ENCODE measurements at places on chromosomes 1 and 21. TPM values are rescaled to one million over a fixed set of nuclear protein-coding genes. Genes with fewer than 3 reads are reported as not detected.
A peak's percentile ranks its signal among the peaks of the same experiment; 100 is the strongest.

The KMO gene
- total RNA-seq: 0.18 TPM

The IVL gene
- 43.4 TPM for total RNA-seq

GRCh38 chr1:59071876-59072582, 224.9 kb upstream of the FGGY start:
- DNase-seq: no peak

DNA sequence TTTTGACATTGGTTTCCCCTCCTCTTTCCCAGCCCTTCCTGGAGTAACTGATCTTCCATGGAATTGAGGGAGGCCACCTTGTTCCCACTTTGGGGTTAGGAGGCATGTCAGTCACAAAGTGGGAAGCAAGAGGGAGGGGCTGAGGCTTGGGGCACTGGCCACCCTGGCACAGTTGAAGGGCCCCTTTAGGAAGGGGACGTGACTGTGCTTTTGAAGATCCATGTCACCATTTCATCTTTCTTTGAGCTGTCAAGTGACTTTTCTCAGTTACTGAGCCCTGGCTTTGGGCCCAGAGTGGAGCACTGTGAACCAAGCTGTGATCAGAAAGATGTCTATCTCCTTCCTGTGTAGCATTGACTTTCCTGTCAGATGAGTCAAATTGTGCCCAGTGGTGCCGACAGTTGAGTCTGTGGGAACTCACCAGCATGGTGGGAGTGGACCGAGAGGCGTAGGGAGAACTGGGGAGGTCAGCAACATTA, 38.5 kb upstream of the TDRD10 start:
- DNase-seq: no peak

DNA sequence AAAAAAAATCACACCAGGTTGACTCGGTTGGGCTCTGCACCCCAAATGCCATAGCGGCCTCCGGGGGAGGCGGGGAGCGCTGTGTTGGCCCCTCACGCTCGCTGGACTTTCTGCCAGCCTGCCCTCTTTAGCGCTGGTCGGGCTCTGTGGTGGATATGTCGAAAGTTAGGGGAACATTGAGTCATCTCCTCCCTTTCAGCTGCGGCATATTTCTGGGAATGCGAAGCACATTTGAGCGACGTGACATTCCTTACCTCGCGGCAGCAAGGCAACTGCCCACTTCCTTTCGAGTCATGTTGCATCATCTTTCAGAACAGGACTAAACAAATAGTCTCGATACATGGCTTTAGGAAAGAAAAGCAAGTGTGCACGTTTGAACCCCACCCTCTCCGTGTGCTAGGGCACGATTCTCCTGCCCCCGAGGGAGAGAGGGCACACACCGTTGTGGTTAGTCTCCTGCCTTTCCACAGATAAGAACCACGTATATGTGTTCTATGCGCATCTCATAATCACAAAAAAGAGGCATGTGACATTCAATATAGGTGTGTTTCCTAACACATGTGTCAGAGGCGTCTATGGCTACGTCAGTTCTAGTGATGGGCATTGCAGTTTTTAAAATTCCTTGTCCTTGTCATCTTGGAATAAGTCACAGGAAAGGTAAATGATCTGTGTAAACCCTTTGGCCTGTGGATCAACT, 105.9 kb upstream of the SLC45A1 start:
- peak; percentile 71 for DNase-seq

DNA sequence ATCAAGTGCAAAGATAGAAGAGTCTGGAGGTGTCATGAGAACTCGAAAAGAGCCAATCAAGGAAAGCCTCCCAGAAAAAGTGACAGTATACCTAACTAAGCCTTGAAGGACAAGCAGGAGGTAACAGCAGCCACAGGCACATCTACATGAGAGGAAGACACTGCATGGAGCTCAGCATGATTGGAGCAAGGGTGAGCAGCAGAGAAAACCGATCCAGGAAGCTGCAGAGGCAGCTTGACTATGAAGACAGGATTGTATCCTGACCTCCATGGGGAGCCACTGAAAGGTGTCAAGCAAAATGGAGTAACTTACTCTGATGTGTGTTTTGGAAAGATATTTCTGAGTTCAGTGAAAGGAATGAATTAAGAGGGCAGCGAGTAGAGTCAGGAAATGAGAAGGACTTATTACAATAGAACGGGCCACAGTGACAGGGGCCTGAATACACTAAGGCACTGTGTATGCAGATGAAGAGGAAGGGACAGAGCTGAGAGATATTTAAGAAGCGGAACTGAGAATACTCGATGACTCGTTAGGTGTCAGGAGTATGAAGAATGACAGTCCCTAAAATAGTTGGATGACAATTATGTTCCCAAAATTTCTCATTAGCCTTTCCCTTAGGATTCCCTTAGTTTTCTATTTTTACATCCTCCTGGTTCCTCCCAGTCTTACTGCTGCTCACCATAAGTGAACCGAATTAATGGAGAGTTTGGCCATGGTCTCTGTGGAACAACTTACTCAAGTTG, 139.3 kb upstream of the NFIA start:
- DNase-seq: no peak

GRCh38 chr1:43513471-43514173, 17.1 kb upstream of the PTPRF start:
- DNase-seq: no peak

GRCh38 chr1:88462488-88463261, 221.4 kb upstream of the PKN2 start:
- no peak for DNase-seq

GRCh38 chr1:234969011-234969441, 159.6 kb downstream of the TOMM20 start:
- DNase-seq: no peak

- DNase-seq: no peak
Observed at GRCh38 chr1:203627851-203628200, 1.2 kb downstream of the ATP2B4 start.

DNA sequence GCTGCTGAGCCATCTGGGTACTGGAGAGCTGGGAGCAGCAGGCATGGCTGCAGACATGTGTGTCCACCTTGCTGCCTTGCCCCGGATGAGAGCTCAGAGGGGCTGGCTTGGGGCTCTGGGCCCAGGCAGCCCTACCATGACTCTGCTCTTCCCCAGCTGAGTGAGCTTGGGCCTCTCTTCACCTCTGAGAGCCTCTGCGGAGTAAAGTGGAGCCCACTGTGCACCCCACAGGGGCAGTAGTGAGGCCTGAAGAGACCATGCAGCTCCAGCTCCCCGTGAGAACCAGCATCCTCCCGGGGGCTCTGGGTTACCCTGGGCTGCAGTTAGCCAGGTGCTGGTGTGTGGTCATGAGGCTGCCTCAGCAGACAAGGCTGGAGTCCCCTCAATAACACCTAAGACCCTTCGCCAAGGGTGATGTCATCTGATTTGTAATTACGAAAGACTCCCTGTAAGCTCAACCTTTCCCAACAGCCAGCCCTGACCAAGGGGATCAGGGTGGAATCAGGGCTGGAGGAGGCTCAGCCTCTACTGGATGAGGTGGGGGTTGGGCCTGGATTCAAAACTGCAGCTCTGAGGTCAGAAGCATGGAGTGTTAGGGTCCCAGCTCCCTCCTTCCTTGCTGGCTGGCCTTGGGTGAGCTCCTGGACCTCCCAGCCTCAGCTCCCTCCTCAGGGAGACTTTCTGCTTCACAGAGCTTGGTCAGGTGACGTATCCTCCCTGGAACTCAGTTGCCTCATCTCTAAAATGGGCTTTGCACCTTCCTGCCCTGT, 308.0 kb downstream of the MATN1 start:
- DNase-seq: peak; percentile 35

- DNase-seq: no peak
Observed at GRCh38 chr1:197467881-197468280, 199.8 kb downstream of the CRB1 start.

GRCh38 chr1:46021046-46021996, 111.1 kb downstream of the PIK3R3 start:
- no peak for DNase-seq

DNA sequence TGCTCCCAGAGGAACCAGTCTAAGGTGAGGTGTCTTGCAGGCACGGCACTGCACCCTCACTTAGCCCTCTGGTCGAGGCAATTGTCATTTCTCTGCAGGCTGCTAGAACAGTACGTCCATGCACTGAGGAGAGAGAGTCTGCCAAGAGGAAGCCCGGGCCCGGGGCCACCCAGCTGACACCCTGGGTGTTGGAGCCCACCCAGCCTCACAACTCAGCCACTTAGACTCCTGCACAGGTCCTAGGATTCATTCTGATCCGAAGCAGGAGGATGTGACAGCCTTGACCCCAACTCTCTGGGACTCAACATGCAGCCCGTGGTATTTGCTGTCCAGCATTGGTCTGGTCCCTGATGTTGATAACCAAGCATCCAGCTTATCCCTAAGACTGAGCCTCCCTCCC, 111.9 kb downstream of the ADSS2 start:
- DNase-seq: no peak

Data from ureter (tissue), 1 donor.